Neural crest cell (in vitro differentiated cells): ENCODE measurements at places on chromosomes 6 and 20.
A peak's percentile ranks its signal among the peaks of the same experiment; 100 is the strongest.

- DNase-seq, result no peak
Observed at GRCh38 chr6:21067521-21067920, 526.0 kb upstream of the SOX4 start.

- no peak for DNase-seq
Observed at GRCh38 chr6:91079969-91080368, 493.1 kb upstream of the MAP3K7 start.

- DNase-seq, result no peak
Observed at GRCh38 chr6:62102387-62102786, 183.6 kb downstream of the KHDRBS2 start.

GRCh38 chr6:150915880-150916265 lies 50.4 kb downstream of the MTHFD1L start:
- DNase-seq, result no peak

- DNase-seq, result no peak
Observed at GRCh38 chr20:50320005-50320900, 129.6 kb downstream of the CEBPB start.

DNA sequence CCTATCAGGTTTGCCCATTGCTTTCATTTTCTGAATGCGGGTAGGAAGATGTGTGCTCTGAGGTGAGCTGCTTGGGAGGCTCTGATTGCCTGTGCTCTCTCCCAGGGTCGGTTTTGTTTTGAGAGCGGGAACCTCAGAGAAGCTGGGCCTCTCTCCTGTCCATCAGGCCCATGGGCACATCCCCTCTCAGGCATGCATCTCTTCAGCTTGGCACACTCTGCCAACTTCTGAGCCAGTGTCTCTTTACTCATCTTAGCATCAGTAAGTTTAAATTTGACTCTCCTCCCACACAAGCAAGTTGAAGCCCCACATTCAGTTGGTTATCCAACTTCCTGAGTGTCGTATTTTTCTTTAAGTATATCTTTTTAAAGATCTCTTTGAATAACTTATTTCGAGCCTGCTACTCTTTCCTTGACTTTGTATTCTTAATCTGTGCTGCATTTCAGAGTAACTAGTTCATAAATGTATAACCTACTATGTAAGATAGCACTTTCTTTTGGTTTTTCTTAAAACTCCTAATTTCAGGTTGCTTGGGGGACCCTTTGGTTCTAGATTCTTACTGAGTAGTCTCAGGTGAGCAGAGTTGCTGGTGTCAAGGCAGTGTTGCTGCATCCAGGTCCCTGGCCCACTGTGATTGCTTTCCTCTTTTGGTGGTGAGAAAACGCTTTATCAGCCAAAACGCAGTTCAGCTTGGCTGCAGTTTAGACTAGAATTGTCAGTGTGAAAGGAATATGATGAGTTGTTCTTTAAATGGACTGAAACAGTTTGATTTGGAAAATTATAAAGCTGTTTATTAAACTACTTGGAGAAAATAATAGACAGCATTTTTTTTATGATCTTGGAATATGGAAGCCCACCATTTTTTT lies 54.8 kb downstream of the SNX9 start:
- no peak for DNase-seq

DNA sequence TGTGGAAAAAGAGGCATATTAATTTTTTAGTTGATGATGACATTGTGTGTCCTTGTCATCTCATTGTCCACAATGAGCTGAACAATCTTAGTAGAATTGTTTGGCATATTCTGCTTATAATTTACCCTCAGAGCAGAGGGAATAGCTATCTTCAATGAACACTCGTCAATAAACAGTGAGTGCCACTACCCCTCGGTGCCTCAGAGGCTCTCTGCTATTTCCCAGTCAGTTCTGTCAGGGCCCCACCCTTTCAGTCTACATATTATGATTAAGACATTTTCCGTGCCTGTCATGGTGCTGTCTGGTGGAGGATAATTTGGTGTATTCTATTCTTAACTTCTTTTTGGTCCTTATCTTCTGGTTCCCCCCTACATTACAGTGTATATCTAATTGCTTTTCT lies 31.2 kb downstream of the NUS1 start:
- DNase-seq, result no peak

- DNase-seq, result no peak
Observed at GRCh38 chr6:106254636-106255035, 70.9 kb downstream of the ATG5 start.

DNA sequence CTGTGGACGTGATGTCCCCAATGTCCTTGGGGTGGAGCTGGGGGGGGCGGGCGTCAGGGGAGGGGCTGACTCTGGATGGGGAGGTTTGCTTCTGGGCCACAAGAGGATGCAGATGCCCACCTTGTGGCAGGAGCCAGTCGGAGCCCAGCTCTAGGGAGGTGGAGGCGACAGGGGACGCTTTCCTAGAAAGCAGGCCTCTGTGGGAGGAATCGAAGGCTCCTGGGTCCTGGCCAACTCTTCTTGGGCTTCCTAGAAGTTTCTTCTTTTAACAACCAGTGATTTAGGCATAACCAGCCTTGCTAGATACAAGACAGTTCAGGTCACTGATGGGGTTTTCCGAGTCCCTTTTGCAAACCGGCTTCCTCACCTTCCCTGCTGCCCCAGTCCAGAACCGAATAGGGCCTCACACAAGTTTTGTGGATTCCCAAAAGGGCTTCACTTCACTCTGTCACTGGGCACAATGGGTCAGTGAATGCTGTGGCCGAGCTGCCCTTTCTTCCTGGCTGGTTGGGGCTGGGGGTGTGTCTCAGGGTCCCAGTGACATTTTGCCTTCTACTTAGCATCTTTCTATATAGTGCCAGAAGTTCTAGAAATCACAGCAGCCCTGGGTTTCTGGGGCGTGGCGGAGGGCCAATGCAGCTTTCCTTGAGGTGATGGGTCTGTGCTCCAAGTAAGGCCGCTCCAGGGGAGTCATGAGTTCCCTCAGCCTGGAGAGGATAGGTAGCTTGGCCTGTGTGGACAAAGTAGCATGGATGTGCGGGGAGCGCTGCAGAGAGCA lies 78.4 kb upstream of the FOXP4 start:
- DNase-seq, result no peak

GRCh38 chr6:17986656-17987446 lies 584 bp downstream of the KIF13A start:
- DNase-seq, result peak; percentile 43

GRCh38 chr20:32325706-32326503 lies 32.2 kb upstream of the ASXL1 start:
- no peak for DNase-seq

DNA sequence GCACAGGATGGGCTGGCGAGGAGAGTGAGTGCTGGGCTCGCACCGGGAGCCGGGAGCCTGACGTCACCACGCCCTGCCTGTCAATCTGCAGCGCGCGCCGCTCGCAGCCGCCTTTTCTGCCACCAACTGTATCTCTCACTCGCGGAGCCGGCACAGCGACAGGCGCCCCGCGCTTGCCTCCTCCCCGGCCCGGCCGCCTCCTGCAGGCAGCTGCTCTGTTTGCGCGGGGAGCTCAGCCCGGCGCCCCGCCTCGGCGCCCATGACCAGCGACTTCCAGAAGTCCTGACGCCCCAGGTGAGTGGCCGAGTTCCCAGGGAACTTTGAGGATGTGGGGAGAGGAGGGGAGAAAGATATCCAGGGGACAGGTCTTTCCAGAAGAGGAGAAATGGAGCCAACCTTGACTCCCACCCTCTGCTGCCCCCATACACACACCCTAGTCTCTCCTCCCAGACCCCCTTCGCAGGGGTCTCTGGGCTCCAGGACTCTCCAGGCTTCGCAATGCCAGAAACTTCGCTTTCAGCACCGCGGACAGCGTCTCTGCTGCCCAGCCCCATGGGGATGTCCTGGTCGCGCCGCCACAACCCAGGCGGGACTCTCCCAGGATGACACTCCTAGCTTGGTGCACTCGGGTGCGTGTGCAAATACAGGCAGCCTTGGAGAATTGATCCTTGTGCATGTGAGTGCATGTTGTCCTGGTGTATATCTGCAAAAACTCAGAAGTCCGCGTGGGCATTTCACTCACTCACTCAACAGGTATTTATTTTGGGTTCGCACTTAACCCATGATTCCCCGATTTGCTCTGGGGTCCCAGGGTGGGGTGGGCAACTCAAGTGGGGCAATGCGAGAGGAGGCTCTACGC lies at the start of gene GPR6:
GPR6 (plus strand) TSS at position 138 of the 859 bp plus-strand sequence. CDS start 802 bp downstream, outside the sequence.
- DNase-seq, result peak; percentile 93

DNA sequence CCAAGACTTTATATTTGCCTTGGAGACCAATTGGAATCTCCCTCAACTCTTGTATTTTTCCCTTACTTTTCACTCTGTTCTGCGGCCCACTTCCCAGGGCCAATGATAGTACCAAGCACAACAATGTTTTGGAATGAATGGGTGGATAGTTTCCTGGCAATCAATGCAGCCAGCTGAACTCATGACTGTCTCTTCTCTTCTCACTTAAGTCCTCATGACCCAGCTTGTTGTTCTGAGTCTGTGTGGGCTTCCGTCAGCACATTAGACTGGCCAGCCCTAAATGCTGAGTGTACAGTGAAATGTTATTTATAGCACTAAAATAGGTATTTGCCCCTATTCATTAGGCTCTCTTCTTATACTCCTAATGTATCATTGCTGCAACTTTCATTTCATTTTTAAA lies 5.6 kb upstream of the MBOAT1 start:
- DNase-seq, result no peak

DNA sequence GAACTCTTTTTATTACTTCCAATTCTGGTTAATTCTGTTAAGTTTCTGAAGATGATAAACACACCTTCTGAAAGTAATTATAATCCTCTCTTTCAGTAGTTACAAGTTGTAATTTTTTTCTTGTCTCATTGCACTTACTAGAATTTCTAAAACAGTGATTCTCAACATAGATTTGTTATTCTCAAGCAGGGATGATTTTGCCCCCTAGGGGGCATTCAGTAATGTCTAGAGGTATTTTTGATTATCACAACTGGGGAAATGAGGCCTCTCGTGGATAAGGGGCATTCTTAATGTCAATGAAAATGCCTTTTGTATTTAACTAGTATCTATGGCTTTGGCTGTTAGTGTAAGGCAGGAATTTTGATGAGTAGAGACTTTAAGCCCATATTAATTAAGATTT lies 39.4 kb upstream of the MAFB start:
- DNase-seq, result no peak

GRCh38 chr20:49814057-49814694 lies 1.5 kb downstream of the SLC9A8 start:
- DNase-seq, result no peak

- no peak for DNase-seq
Observed at GRCh38 chr20:64165866-64166600, 1.8 kb downstream of the MYT1 start.

- no peak for DNase-seq
Observed at GRCh38 chr6:13235339-13235738, 93.0 kb downstream of the TBC1D7 start.

DNA sequence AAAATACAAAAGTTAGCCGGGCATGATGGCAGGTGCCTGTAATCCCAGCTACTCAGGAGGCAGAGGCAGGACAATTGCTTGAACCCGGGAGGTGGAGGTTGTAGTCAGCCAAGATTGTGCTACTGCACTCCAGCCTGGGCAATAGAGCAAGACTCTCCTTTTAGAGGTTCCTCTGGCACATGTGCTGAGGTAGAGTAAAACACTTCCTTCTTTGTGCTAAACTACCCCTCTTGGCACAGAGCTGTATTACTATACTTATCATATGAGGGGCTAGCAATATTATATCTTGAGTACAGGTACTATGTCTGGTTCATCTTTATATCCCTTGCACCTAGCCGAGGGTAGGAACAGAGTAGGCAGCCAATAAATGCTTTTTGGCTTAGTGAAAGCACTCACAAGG lies 40.2 kb upstream of the SAMHD1 start:
- no peak for DNase-seq

- no peak for DNase-seq
Observed at GRCh38 chr6:167336844-167337630, 12.2 kb downstream of the TTLL2 start.

- no peak for DNase-seq
Observed at GRCh38 chr6:108955329-108955949, 107.2 kb downstream of the ARMC2 start.

DNA sequence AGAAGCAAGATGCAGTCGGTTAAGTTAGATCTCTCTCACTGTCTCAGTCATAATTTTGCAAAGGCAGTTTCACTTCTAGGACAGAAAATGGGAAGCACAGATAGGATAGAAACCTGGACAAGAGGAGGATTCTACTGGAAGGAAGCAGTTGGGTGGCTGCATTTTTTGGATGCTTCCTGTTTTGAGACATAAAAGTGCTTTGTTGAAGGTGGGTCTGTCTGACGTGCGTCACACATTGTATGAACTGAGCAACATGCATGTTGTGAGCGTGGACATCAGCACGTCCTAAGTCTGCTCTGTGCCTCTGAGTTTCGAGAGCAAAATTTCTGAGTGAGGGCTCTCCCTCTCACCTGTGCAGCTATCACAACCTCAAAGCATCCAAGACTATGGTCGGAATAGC lies 68.7 kb upstream of the SNX9 start:
- no peak for DNase-seq

DNA sequence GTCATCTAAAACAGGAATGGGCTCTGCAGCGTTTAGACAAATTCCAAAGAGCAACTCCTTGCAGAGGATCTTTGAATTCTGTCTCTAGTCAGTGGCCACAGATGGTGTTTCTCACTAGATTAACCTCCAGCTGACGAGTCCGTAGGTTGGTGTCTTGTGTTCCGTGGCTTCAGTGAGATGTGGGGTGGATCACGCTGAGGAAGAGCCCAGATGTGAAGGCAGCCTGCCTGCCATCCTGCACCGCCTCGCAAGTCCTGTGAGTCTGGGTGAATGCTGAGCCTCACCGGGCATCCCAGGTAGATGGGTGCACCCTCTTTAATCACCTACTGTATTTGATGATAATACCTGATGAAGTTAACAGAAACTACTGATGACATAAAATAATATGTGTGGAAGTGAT lies 70.4 kb downstream of the THBS2 start:
- DNase-seq, result no peak

GRCh38 chr20:62045118-62045517 lies 20.6 kb downstream of the TAF4 start:
- no peak for DNase-seq

DNA sequence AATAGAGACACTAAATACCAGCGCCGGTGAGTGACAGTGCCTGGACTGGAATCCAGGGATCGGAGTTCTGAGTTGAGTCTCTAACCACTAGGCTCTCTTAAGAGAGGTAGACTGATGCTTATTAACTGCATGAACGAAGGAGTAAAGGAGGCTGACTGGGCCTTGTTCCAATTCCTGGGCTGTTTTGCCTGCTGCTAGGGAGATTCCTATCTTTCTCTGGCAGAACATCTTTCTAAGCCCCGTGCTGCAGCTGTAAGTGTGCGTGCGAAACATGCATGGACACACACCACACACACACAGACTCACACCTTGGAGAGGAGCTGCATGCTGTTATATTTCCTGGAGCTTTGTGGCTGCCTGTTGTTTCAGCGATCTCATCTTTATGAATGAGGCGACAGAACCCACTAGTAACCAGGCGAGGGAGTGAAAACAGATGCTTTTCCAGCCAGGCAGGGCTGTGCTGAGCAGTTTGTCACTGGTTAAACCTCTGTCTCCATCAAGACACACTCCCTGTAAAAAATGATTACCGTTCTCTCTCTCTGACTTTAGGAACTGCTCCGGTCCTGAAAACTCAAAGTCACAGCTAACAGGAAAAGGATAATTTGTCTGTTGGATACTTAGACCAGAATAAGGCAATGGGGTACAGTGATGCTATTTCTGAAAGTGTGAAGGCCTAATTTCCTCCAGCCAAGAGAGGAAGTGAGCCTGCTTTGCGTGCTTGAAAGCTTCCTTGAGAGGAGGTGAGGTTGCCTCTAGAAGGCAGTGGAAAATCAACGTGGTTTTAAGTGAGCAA lies 157.4 kb upstream of the ZNF217 start:
- no peak for DNase-seq

GRCh38 chr20:37562695-37563480 lies 35.2 kb upstream of the BLCAP start:
- DNase-seq, result no peak

- DNase-seq, result peak; percentile 70
Observed at GRCh38 chr20:56974499-56975250, 291.8 kb downstream of the BMP7 start.
